Lower lobe of right lung (tissue), 2 donors: ENCODE measurements at places on chromosomes 11 and 22. TPM values are rescaled to one million over a fixed set of nuclear protein-coding genes. Genes with fewer than 3 reads are reported as not detected.

DNA sequence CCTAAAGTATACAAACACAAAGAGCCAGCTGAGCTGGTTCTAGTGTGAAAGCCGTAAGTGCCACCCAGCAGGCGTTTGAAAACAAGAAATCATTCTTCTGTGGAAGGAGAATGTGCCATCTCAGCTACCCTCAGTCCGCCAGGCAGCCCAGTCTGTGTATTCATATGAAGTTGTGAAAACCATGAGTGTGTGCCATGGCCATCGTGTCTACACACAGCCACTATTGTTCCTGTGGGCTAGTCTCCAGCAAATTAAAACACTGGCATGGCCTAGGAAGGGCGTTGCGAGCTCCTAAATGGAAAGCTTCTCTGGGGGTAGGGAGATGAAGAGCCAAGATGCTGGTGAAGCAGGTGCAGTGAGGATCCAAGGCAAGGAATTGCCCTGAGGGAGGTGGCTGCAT is 51.5 kb upstream of the HORMAD2 start:
- DNase-seq: no peak
- no peak overlapping the region for H3K4me3 ChIP-seq
- H3K36me3 ChIP-seq: peaks cover 56% of the 10 kb centered on the region

GRCh38 chr11:12845163-12845562 is 164.0 kb upstream of the RASSF10 start:
- no peak overlapping the region for H3K27ac ChIP-seq
- no peak for DNase-seq
- H3K4me1 ChIP-seq: peaks cover 23% of the 10 kb centered on the region
- H3K36me3 ChIP-seq: no peaks in the 10 kb centered on the region

- no peak overlapping the region for H3K27ac ChIP-seq
- DNase-seq: peak; percentile 66
- no peaks in the 10 kb centered on the region for H3K36me3 ChIP-seq
- H3K27me3 ChIP-seq: no peaks in the 10 kb centered on the region
Measured at GRCh38 chr11:128903248-128904061, 12.3 kb downstream of the KCNJ5 start.

GRCh38 chr11:26696330-26696729 is 25.5 kb downstream of the SLC5A12 start:
- no peak for DNase-seq
- H3K4me3 ChIP-seq: no peak overlapping the region
- no peaks in the 10 kb centered on the region for H3K27me3 ChIP-seq
- no peaks in the 10 kb centered on the region for H3K36me3 ChIP-seq

- peak overlapping the region; percentile 92 for H3K27ac ChIP-seq
- H3K4me1 ChIP-seq: peaks cover 66% of the 10 kb centered on the region
- no peaks in the 10 kb centered on the region for H3K36me3 ChIP-seq
- peak overlapping the region; percentile 64 for H3K4me3 ChIP-seq
Measured at GRCh38 chr22:46043816-46044620, 67.1 kb upstream of the WNT7B start.

- H3K27ac ChIP-seq: no peak overlapping the region
- H3K36me3 ChIP-seq: no peaks in the 10 kb centered on the region
- no peak overlapping the region for H3K4me3 ChIP-seq
Measured at GRCh38 chr22:20283674-20284066, 15.6 kb upstream of the RTN4R start.

GRCh38 chr11:11391796-11392463 is 38.9 kb upstream of the CSNK2A3 start:
- no peak overlapping the region for H3K4me3 ChIP-seq
- peak overlapping the region; percentile 24 for H3K27ac ChIP-seq
- no peaks in the 10 kb centered on the region for H3K36me3 ChIP-seq
- peaks cover 23% of the 10 kb centered on the region for H3K4me1 ChIP-seq
- H3K27me3 ChIP-seq: no peaks in the 10 kb centered on the region

GRCh38 chr11:27487706-27488105 is 15.1 kb upstream of the LGR4 start:
- no peak overlapping the region for H3K4me3 ChIP-seq
- no peaks in the 10 kb centered on the region for H3K27me3 ChIP-seq
- peaks cover 36% of the 10 kb centered on the region for H3K36me3 ChIP-seq
- no peaks in the 10 kb centered on the region for H3K4me1 ChIP-seq
- DNase-seq: no peak
- H3K27ac ChIP-seq: no peak overlapping the region

DNA sequence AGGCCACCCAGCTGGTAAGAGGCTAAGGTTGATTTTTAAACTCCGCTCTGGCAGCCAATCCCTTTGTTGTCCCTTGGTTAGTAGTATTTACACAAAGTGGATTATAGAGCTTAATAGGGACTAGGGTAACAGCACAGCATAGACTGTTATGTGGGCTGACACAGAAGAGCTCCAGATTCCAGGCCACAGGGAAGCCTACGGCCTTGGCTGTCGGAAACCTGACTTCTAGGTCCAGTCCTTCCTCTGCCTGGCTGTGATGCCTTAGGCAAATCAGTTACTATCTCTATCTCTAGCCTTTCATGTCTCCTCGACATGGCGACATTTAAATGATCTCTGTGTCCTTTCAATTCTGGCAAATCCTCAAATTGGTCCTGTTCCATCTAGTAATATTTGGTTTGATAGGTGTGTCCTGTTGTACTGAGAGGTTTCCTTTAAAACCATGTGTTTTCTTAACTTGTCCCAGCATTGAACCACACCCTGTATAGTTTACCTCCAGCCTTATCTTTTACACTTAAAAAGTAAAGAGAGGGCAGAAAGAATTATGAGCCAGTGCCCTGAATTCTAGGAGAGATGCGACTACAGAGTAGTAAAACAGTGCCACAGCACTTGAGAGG is 4.2 kb downstream of the MMP1 start:
- H3K36me3 ChIP-seq: no peaks in the 10 kb centered on the region
- DNase-seq: no peak
- no peaks in the 10 kb centered on the region for H3K27me3 ChIP-seq
- no peak overlapping the region for H3K4me3 ChIP-seq
- H3K27ac ChIP-seq: no peak overlapping the region

GRCh38 chr11:83054904-83055380 is 16.8 kb downstream of the RAB30 start:
- no peaks in the 10 kb centered on the region for H3K27me3 ChIP-seq
- no peaks in the 10 kb centered on the region for H3K36me3 ChIP-seq
- no peak for DNase-seq
- no peak overlapping the region for H3K4me3 ChIP-seq
- no peak overlapping the region for H3K27ac ChIP-seq

- no peak overlapping the region for H3K4me3 ChIP-seq
- H3K36me3 ChIP-seq: no peaks in the 10 kb centered on the region
- no peaks in the 10 kb centered on the region for H3K4me1 ChIP-seq
- no peak overlapping the region for H3K27ac ChIP-seq
- no peak for DNase-seq
Measured at GRCh38 chr11:71388637-71389235, 59.5 kb downstream of the DHCR7 start.

- no peak for DNase-seq
- no peaks in the 10 kb centered on the region for H3K4me1 ChIP-seq
- no peaks in the 10 kb centered on the region for H3K36me3 ChIP-seq
- H3K27me3 ChIP-seq: no peaks in the 10 kb centered on the region
- no peak overlapping the region for H3K27ac ChIP-seq
Measured at GRCh38 chr22:23484651-23485050, 95.4 kb downstream of the IGLL1 start.

DNA sequence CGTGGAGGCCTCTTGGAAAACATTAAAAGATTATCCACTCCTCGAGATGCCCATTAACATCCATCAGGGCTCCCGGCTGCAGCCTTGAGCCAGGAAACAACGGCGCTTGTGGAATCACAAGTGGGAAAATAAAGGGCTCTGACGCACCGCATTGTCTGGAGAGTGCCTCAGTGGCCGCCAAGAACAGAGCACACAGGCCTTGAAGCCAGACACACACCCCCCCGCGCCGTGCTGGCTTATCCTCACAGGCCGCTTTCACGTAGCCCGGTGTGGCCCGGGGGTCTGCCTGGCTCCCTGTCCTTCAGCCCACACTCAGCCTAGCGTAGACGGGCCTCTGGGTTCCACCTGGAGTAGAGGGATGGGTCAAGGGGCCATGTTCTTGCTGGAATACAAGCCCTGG is 1020.5 kb downstream of the BRD1 start:
- peaks cover 18% of the 10 kb centered on the region for H3K27me3 ChIP-seq
- no peaks in the 10 kb centered on the region for H3K4me1 ChIP-seq
- no peak for DNase-seq
- H3K27ac ChIP-seq: no peak overlapping the region
- no peaks in the 10 kb centered on the region for H3K36me3 ChIP-seq

- DNase-seq: no peak
- H3K36me3 ChIP-seq: no peaks in the 10 kb centered on the region
Measured at GRCh38 chr11:67384851-67385366, 6.9 kb upstream of the RAD9A start.

- H3K27me3 ChIP-seq: no peaks in the 10 kb centered on the region
- H3K4me3 ChIP-seq: no peak overlapping the region
- H3K36me3 ChIP-seq: no peaks in the 10 kb centered on the region
- peak overlapping the region; percentile 82 for H3K27ac ChIP-seq
Measured at GRCh38 chr11:33692013-33692504, 8.6 kb downstream of the C11orf91 start.

DNA sequence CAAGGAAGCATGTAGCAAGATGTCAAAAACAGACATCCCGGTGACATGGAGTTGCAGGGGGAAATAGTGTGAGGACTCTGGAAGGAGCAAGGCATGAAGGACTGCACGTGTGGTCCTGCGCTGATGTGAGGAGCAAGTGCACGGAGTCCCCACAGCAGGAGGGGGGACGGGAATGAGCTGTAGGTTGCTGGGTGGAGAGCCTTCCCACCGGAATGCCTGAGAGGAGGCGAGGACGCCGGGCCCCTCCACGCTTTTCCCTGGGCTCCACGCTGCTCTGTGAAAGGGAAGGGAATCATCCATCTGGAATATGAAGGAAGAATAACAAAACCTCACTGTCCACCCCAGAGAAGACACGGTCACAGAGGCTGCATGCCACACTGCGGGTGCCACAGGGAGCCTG is 23.6 kb upstream of the EFCAB6 start:
- no peak overlapping the region for H3K27ac ChIP-seq
- H3K4me3 ChIP-seq: no peak overlapping the region
- no peaks in the 10 kb centered on the region for H3K36me3 ChIP-seq
- H3K4me1 ChIP-seq: no peaks in the 10 kb centered on the region

- no peaks in the 10 kb centered on the region for H3K4me1 ChIP-seq
- no peak for DNase-seq
- H3K27ac ChIP-seq: no peak overlapping the region
- no peaks in the 10 kb centered on the region for H3K27me3 ChIP-seq
- H3K4me3 ChIP-seq: no peak overlapping the region
- peaks cover 88% of the 10 kb centered on the region for H3K36me3 ChIP-seq
Measured at GRCh38 chr11:18332891-18333290, 10.5 kb downstream of the GTF2H1 start.

GRCh38 chr11:95563859-95564258 is 225.7 kb downstream of the FAM76B start:
- H3K36me3 ChIP-seq: no peaks in the 10 kb centered on the region
- no peaks in the 10 kb centered on the region for H3K27me3 ChIP-seq
- no peak overlapping the region for H3K27ac ChIP-seq
- no peak overlapping the region for H3K4me3 ChIP-seq
- peaks cover 8% of the 10 kb centered on the region for H3K4me1 ChIP-seq

DNA sequence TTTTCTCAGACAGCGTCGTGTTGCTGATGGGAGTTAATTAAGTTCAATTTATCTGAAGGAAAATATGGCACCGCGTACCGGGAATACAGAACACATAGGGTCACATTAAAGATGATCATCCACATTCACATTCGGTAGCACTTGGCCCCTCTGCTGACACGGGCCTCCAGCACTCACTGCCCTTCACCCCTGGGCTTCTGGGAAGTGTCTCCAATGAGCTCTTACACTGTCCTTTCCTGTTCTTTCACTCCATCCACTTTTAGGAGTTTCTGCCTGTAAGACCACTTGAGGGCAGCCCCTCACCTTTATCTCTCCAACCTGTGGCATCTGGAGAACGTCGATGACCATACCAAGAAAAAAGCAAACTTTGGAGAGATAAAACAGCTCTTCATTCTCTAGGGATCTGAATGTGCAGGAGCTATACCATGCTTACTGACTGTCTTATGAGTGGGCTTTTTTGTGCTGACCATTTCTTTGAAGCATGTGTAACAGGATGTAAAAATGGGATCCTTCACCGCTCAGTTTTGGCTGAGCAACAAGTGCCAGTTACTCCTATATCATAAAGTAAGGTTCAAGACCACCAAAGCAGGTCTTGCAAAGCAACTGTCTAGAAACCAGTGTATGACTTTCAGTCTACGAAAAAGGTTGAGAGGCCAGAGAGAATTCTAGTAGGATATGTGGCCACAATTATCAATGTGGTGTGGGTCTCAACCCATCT is 1.1 kb upstream of the SERGEF start:
- no peaks in the 10 kb centered on the region for H3K36me3 ChIP-seq
- no peaks in the 10 kb centered on the region for H3K27me3 ChIP-seq
- peak overlapping the region; percentile 82 for H3K27ac ChIP-seq
- DNase-seq: no peak
- H3K4me3 ChIP-seq: peak overlapping the region; percentile 85

DNA sequence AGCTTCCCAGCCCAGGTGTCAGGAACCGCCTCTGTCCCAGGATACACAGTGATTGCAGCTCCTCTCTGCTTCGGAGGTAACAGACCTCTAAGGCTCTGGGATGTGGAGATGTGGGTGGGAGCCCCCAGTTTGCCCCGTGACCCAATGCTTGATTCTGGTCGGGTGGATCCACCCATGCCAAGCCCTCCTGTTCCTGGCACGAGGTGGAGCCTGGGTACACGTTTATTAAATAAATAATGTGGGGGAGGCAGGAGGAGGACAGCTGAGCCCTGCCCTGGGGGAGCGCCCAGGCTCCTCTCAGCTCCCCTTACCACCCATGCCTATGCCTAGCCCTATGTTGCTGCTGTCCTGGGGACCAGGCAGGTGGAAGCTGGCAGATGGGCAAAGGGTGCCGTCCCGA is 16.0 kb downstream of the ARHGEF17 start:
- H3K4me1 ChIP-seq: peaks cover 75% of the 10 kb centered on the region
- no peak for DNase-seq
- H3K27me3 ChIP-seq: no peaks in the 10 kb centered on the region

DNA sequence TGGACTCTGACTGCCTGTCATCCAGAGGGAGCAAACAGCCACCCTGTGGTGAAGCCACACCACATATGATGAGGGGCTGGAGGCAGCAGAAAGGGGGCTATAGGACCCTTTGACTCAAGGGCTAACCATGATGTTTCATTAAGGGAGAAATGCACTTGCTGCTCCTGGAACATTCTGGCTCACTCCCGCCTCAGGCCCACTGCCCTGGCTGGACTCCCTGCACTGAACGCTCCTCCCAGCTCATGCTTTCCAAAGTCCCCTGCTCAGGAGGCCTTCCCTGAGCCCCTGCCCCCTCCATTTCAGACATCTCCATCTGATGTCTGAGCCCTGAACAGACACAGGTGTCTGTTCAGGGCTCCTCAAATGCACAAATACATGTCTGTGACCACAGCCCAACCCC is 69.1 kb downstream of the CDKN1C start:
- no peaks in the 10 kb centered on the region for H3K36me3 ChIP-seq
- no peak overlapping the region for H3K4me3 ChIP-seq
- H3K27me3 ChIP-seq: no peaks in the 10 kb centered on the region

GRCh38 chr22:19882446-19883381 is 28.0 kb upstream of the GNB1L start:
- H3K27me3 ChIP-seq: no peaks in the 10 kb centered on the region
- no peak overlapping the region for H3K4me3 ChIP-seq
- DNase-seq: peak; percentile 25
- H3K4me1 ChIP-seq: peaks cover 29% of the 10 kb centered on the region
- H3K36me3 ChIP-seq: peaks cover 13% of the 10 kb centered on the region

- no peak for DNase-seq
- no peaks in the 10 kb centered on the region for H3K27me3 ChIP-seq
- no peak overlapping the region for H3K27ac ChIP-seq
Measured at GRCh38 chr11:3189886-3190583, 24.9 kb upstream of the OSBPL5 start.

Gene CHRDL2
- 1.2 TPM for total RNA-seq

Gene OR52E6
- not detected for total RNA-seq

Gene PKDREJ
- not detected for total RNA-seq

Gene OPCML
- 0.12 TPM for total RNA-seq

Gene OSBPL5
- 46.2 TPM for total RNA-seq

Gene PHETA2
- total RNA-seq: 12.8 TPM

Gene E2F8
- total RNA-seq: 0.95 TPM

Gene ARHGEF17
- total RNA-seq: 56.5 TPM
